ENCODE measurements at places on chromosomes 3 and 15.

DNA sequence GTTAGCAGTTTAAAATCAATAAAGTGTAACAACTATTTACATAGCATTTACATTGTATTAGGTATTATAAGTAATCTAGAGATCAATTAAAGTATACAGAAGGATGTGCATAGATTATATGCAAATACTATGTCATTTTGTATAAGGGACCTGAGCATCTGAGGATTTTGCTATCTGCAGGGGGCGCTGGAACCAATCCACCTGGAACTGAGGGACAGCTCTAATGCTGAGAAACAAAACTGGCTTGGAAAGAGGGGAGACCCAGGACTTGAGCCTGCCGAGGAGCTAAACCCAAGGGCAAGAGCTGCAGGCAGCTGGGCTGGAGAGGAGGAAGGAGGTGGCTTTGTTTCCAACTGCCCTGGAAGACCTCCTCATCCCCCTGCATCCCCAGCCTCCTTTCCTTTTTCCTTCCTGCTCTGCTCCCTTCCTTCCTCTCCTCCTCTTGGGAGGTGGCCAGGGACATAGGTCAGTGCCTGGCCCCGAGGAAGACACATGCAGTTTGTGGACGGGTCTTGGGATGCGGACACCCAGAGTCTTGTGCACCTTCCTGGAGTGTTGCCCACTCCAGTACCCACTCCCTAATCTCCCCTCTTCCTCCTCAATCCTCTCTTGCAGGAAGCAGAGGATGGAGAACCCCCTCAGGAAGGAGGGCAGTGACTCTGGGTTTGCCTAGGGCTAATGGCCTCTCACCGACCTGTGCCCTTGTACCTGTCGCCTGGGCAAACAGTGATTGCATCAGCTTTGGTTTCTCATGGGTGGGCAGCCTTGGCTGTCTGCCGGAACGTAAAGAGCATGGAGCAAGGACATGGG, 825 bp upstream of the RTP3 start:
- H3K27ac ChIP-seq, result peak overlapping the region; percentile 26
- no peaks in the 10 kb centered on the region for H3K27me3 ChIP-seq

GRCh38 chr3:77800893-77801292, 761.0 kb downstream of the ROBO2 start:
- no peak for DNase-seq
- H3K36me3 ChIP-seq, result no peaks in the 10 kb centered on the region
- no peaks in the 10 kb centered on the region for H3K4me1 ChIP-seq
- H3K27ac ChIP-seq, result no peak overlapping the region
- no peaks in the 10 kb centered on the region for H3K27me3 ChIP-seq
- no peak overlapping the region for H3K4me3 ChIP-seq

DNA sequence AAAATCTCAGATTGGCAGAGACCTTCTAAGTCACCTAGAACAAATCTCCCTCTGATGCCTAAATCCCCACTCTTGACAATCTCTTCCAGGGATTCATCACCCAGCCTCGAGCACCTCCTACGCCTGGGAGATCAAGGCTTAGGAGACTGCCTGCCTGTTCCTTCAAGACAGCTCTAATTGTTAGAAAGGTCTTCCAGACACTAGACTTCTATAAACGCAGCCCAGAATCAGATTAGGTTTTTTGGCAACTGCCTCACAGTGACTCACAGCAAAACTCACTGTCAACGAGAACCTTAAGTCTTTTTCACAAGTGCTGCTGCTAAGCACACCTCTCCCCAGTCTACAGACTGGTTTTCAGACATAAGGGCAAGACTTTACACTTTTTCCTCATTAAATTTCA, 23.1 kb downstream of the SRGAP3 start:
- no peak overlapping the region for H3K27ac ChIP-seq
- peaks cover 15% of the 10 kb centered on the region for H3K4me1 ChIP-seq
- no peaks in the 10 kb centered on the region for H3K27me3 ChIP-seq
- H3K36me3 ChIP-seq, result no peaks in the 10 kb centered on the region
- DNase-seq, result no peak

DNA sequence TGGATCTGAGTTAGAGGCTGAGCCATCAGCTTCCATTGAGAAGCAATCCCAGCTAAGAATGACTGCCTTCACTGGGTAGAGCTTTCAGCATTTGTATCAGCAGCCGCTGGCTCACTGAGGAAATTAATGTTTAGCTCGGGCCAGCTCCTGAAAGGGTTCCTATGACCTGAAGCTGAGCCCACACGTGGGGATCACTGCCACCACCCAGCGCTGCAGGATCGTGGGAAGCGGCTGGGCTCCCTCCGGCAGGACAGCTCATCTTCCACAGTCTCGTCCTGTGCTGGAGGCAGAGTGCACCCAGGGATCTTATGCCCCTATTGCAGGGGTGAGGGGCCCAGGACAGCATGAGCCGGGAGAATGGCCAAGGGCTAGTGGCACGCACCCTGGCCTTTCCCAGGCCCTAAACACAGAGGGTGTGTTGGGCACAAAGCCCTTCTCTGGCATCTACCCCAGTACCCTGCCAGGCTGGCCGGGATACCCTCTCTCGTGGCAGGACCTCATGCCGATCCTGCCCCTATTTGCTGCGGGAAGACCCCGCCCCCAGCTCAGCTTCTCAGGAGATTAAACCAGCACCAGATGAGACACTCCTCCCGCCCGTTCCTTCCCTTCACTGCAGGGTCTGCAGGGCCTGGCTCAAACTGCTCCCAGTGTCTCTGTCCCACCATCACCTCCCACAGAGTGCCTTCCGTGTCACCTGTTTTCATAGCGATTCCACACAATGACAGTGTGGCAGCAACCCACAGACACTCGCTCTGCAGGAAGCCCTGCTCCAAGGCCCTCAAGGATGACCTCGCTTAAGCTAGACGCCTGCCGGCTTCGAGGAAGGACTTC, 28.5 kb downstream of the KLHL25 start:
- H3K4me3 ChIP-seq, result no peak overlapping the region
- no peak overlapping the region for H3K27ac ChIP-seq
- H3K36me3 ChIP-seq, result peaks cover 20% of the 10 kb centered on the region
- DNase-seq, result no peak

GRCh38 chr3:45716790-45717336, 27.7 kb downstream of the SACM1L start:
- no peaks in the 10 kb centered on the region for H3K4me1 ChIP-seq
- no peak overlapping the region for H3K27ac ChIP-seq
- peaks cover 4% of the 10 kb centered on the region for H3K36me3 ChIP-seq
- no peaks in the 10 kb centered on the region for H3K27me3 ChIP-seq
- peak; percentile 71 for DNase-seq

GRCh38 chr3:122481390-122481789, 33.3 kb downstream of the KPNA1 start:
- peaks cover 3% of the 10 kb centered on the region for H3K4me1 ChIP-seq
- H3K4me3 ChIP-seq, result no peak overlapping the region

DNA sequence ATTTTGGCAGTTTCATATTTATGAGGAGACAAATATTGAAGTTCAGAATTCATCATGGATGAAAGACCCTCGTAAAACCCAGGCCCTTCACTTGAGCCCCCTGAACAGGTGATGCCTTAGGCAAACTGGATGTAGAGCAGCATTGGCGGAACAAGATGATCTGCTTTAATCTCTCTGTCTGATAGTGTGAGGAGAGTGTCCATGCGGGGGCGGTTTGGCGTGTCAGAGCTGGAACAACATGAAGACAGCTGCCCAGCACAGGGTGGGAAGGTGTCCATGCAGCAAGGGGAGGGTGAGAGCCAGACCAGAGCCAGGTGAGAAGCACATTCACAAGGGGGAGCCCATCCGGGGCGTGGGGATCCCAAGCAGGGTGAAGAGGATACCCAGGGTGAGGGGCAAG, 31.8 kb upstream of the ANP32A start:
- H3K27me3 ChIP-seq, result no peaks in the 10 kb centered on the region
- H3K4me1 ChIP-seq, result no peaks in the 10 kb centered on the region
- no peaks in the 10 kb centered on the region for H3K36me3 ChIP-seq
- DNase-seq, result no peak

- no peak overlapping the region for H3K4me3 ChIP-seq
- no peaks in the 10 kb centered on the region for H3K27me3 ChIP-seq
- no peak overlapping the region for H3K27ac ChIP-seq
- H3K4me1 ChIP-seq, result peaks cover 19% of the 10 kb centered on the region
Observed at GRCh38 chr3:123089611-123090331, 22.9 kb downstream of the PDIA5 start.

DNA sequence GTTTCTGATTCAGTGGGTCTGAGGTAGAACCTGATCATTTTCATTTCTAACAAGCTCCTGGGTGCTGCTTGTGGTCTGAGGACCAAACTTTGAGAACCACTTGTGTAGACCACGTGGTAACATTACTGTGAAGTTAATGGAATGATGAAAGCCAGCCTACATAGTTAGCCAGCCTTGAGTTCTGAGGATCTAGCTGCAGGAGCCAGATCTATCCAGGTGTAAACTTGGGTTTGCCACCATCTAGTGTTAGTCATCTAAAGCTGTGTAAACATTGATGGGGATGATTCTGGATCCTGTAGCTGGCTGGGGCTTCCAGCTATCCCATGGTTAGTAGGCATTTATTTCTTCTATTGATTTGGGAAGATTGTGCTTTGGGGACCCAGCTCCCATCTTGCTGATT, 170.0 kb downstream of the TMEM108 start:
- DNase-seq, result no peak
- H3K4me1 ChIP-seq, result peaks cover 6% of the 10 kb centered on the region
- no peak overlapping the region for H3K27ac ChIP-seq
- H3K4me3 ChIP-seq, result no peak overlapping the region
- H3K27me3 ChIP-seq, result no peaks in the 10 kb centered on the region

GRCh38 chr15:81072551-81072950, 61.5 kb upstream of the CFAP161 start:
- no peaks in the 10 kb centered on the region for H3K4me1 ChIP-seq
- no peak overlapping the region for H3K4me3 ChIP-seq

All from trophoblast cell (in vitro differentiated cells and primary cell).